ENCODE measurements at places on chromosomes 7 and 10. TPM values are rescaled to one million over a fixed set of nuclear protein-coding genes. Genes with fewer than 3 reads are reported as not detected.
A peak's percentile ranks its signal among the peaks of the same experiment; 100 is the strongest.

Gene SLC12A9
- 6.5 TPM for total RNA-seq

GRCh38 chr10:1199345-1199673 is 143.1 kb downstream of the WDR37 start:
- no peak for DNase-seq

GRCh38 chr7:142488036-142488633 is 230.3 kb upstream of the PRSS58 start:
- DNase-seq: no peak

DNA sequence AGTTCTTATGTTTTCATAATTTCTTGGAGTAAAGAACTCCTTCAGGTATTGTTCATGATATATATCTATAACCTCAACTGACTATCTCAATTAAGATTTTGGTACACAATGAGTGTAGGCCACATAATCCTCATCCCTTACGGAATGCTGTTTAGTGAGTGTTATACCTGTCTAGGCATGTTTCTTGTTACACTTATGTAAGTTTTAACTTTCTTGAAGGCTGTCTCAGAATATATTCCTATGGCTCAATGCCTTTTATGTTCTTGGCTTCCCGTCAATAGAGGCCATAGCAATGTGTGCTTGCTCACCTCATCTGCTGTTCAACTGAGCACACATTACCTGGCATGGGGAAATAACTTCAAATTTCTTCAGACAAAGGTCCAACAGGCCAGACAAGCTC is 185.1 kb downstream of the CTTNBP2 start:
- peak; percentile 99 for DNase-seq
